Esophagus muscularis mucosa (tissue), 4 donors: ENCODE measurements at places on chromosomes 16 and 17. TPM values are rescaled to one million over a fixed set of nuclear protein-coding genes. Genes with fewer than 3 reads are reported as not detected.

The CSNK2A2 gene
- total RNA-seq = 37.1 TPM

GRCh38 chr16:12502676-12503075 is 301.0 kb downstream of the CPPED1 start:
- DNase-seq = no peak

The TOB1 gene
- 32.4 TPM for total RNA-seq

The MYH1 gene
- total RNA-seq = not detected

DNA sequence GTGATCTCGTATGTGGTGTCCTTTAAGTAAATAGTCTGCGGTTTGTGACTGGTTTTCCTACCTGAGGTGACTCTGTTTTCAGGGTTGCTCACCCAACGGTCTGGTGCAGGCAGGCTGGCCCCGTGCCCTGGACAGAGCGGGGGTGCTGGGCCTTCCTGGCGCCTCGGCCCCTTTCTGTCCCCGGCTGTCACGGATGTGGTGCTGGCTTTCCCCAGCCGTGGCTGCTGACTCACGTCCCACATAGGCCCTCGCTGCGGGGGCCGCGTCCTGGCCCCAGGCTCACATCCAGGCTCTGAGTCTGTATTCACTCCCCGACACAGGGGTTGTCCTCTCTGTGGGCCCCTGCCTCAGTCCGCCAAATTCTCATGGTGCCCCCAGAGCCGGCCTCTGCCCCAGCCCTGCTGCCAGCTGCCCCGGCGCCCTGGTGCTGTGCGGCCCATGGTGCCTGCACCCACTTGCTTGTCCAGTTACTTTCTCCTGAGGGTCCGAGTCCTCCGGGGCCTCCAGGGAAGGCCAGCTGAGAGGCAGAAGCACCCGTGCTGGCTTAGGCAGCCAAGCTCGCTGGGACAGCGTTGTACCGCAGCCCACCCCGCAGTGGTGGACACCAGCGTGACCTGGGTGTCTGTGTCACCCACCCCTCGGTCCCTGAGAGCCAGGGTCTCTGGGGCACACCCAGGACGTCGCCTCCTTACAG is 5.9 kb downstream of the CHMP6 start:
- no peak for DNase-seq
